ENCODE measurements at places on chromosomes 12 and 14. TPM values are rescaled to one million over a fixed set of nuclear protein-coding genes. Genes with fewer than 3 reads are reported as not detected.

Gene CLEC2B
- total RNA-seq = 0.19 TPM

Gene DGKA
- 17.1 TPM for total RNA-seq

Gene EAPP
- total RNA-seq = 26.2 TPM

Gene GZMH
- not detected for total RNA-seq

Gene SLC5A8
- total RNA-seq = not detected

Gene TOMM20L
- total RNA-seq = 0.52 TPM

Gene DEGS2
- not detected for total RNA-seq

Gene C1S
- total RNA-seq = 2.2 TPM

- no peak for DNase-seq
Measured at GRCh38 chr12:103326190-103326589, 169.6 kb downstream of the C12orf42 start.

DNA sequence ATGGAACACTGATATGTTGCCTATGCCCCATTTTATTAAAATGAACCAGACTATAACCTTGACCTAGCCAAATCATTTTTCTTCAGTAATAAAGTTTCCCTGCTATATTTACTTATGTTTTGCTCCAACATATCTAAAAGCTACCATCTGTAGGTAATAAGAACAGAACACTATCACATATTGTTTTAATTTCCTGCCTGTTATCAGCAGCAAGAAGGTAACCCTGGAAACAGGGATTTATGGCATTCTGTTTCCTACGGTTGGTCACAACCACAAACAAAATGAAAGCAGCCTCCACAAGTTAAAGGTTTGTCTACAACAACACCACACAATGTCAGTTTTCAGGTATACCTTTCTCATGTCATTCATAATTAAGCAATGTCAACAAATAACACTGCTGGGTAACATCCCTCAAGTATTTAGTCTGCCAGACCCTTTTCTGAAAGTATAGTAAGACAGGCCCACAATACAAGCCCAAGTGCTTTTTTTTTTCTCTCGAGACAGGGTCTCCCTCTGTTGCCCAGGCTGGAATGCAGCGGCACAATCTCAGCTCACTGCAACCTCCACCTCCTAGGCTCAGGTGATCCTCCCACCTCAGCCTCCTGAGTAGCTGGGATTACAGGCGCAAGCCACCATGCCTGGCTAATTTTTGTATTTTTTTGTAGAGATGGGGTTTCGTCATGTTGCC is 25.5 kb downstream of the GCH1 start:
- DNase-seq = no peak

- no peak for DNase-seq
Measured at GRCh38 chr14:46306267-46306666, 345.3 kb downstream of the RPL10L start.

DNA sequence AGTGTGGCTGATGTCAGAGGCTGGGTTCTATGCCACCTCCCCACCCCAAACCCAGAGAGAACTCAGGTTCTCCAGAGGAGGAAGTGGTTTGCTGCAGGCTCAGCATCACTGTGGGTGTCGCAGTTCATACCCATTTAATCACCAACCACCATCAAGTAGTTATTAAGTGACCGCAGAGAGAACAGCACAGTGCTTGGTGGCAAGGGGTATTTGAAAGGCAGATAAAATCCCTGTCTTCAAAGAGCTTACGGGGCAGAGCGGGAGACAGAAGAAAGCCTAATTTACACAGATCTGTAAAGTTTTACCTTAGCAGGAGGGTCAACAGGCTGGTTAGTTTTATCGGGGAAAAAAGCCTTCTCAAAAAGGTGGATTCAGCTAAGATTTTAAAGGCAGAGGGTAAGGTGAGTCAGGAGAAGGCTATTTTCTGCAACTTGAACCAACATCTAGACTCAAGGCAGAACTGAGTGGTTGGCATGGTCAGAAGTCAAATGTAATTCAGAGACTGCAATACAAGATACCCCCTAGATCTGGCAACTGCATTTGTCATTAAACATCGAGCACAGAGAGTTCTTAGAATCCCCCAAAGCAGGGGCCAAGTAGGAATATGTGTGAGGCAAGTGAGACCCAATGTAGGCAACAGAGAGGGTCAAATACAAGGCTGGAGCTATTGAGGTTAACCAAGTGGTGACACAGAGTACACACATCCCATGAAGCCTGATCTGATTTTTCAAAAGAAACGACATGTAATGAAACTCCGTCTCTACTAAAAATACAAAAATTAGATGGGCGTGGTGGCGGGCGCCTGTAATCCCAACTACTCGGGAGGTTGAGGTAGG is 13.2 kb downstream of the PXN start:
- no peak for DNase-seq

- no peak for DNase-seq
Measured at GRCh38 chr12:9782547-9783382, 22.1 kb upstream of the CD69 start.

- DNase-seq = no peak
Measured at GRCh38 chr12:20194171-20194570, 174.2 kb upstream of the PDE3A start.

DNA sequence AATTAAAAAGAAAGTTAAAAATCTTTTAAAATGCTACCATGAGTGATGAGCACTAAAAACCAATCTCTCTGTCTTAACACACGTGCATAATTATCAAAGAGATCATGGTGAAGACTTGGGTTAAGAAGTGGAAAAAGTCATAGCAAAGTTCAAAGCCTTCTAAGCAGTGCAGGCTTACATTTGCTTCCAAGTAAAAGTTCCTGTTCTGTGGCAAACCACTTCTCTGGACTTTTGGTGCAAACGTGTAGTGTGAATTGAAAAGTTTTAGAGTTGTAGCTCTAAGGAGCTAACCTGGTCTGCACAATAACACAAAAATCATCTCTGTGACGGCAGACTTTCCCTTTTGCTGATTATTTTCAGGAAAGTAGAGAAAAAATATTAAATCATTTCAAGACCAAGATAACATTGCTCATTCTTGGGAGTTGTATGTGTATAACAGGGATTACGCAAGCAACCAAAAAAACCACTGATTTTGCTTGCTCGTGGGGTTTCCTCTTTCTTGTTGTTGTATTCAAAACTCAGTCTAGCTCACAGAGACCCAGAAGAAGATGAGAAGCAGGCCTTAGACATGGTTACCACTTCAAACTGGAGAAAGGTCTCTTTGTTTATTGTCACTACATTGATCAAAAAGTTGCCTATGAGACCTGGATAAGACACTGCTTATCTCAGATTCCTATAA is 2.3 kb upstream of the GLIPR1 start:
- DNase-seq = no peak

- no peak for DNase-seq
Measured at GRCh38 chr14:81535396-81536164, 1.9 kb upstream of the SEL1L start.

GRCh38 chr14:23827100-23827892 is 126.3 kb upstream of the DHRS4 start:
- DNase-seq = no peak

- DNase-seq = no peak
Measured at GRCh38 chr12:10638728-10639127, 25.3 kb upstream of the MAGOHB start.

- no peak for DNase-seq
Measured at GRCh38 chr14:96231056-96231455, 25.0 kb upstream of the BDKRB1 start.

GRCh38 chr12:77878901-77879300 is 48.2 kb downstream of the NAV3 start:
- no peak for DNase-seq

DNA sequence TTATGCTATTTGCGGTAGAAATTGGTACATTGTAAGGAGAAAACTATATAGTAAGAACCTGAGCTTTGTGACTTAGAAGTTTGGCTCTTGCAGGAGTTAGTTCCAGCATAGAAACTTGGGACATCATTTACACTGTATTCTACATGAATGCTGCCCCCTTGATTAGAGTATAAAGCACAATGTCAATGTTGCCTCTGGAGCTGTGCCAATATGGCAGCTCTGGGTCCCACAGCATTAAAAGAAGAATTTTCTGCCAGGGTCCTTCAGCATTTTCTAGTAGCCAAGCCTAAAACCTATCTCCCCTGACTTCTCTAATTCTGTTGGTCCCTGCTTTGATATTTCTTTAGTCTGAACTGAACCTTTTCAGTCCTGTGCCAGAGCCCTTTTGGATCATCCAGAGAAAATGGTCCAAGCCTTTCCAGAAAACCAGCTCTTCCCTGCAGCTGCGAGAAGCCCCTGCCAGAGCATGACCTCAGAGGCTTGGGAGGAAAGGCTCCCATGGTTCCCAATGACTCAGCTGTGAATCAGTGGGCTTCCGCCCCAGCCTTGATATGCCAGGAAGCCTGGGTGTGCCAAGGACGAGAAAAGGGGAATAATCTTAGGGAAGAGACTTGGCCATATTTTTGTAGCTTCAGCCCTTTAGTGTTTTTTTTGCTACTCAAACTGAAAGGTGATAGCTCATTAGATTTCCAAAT is 43.2 kb downstream of the PLEKHG7 start:
- DNase-seq = no peak

- no peak for DNase-seq
Measured at GRCh38 chr12:1053690-1054089, 62.7 kb downstream of the ERC1 start.

DNA sequence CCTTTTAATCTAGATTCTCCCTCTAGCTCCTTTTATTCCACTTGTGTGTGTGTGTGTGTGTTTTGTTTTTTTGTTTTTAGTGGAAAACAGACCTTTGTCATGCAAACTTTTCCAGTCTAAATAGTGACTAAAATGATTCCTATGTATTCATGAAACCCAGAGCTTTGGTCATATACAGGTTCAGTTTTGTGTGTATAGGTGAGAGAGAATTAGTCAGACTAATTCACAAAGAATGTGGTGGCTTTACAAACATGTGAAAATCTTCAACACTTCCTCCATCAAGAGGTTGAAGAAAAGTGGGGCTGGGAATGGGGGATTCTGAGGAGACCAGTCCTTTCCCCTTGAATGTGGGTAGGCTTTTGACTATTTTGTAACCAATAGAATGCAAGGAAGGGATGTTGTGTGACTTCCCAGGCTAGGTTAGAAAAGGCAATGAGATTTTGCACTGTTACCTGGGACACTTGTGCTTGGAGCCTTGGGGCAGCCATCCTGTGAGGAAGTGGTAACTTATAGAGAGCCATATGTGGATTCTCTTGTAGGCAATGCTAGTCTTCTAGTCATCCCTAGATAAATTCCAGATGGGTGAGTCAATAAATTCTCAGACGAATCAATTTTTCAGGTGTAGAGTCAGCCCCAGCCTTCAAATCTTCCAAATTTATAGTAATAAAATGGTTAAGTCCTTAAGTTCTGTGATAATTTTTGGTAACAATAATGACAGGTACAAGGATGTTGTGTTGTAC is 236.1 kb downstream of the CEP128 start:
- DNase-seq = no peak

DNA sequence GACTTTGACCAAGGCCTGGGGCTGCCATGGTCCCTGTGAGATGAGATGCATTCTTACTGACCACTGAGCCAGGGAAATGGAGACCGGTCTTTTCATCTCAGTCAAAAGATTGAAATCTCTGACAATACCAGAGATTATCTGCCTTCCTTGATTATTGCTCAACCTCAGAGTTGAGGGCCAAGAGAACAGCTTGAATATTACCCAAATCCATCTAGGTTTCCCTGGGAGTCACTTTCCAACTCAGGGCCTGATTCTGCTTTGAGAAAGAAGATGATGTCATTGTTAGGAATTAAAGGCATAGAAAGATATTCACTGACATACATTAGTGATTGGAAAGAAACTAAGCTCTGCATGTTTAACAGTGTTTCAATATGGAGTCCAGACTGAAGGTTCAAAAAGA is 515.9 kb upstream of the TBX3 start:
- DNase-seq = no peak

GRCh38 chr12:112170971-112171596 is 45.7 kb downstream of the TRAFD1 start:
- DNase-seq = no peak

DNA sequence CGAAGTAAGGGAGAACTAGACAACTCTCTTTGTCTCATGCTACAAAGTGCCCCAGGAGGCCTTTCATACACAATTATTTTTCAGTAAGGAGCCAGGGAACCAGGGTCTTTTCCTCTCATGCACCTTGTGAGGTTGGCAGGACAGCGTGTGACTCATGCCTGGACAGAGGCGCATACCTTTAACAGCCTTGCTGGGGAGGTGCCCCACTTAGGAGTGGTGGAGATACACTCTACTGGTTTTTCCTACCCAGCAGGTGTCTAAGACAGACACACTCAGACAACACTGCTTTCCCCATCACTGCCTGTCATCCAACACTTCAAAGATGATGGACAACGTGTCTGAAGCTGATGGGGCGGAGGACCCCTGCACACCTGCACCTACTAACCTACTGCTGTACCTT is 49.1 kb downstream of the B4GALNT3 start:
- no peak for DNase-seq

- DNase-seq = no peak
Measured at GRCh38 chr12:123713823-123714585, 1.9 kb downstream of the ATP6V0A2 start.

- DNase-seq = no peak
Measured at GRCh38 chr12:15142711-15143110, 78.5 kb downstream of the RERG start.

DNA sequence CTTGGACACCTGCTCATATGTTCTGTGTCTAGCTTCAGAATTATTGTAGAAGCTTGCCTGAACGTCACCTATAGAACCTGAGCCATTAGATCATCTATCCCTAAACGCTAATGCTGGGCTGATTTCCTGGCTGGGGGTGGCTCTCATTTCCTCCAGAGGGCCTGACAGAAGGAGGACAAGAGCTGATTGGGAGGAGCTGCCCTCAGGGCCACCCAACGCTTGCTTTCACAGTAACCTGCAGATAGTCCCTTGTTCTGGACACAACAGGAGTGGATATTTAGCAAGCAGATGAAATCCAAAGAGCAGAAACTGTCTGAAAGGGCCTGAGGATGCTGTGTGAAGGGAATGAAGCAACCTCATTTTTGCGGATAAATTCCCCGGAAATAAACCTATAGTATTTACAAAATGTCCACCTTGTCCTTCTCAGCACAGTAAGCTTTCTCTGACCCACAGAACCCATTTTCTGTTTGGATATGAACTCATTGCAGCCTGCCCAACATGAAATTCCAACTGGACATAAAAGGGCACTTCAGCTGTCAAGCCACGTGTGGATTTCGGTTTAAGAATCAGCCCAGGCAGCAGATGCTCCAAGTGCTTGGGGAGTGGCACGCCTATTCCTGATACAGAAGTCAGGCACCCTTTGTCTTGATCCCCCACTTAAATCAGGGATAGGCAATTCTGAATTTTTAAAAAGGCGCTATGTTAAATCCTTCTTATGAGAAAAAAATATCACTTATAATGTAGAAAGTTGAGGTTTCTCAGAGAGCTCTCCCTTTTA is 32.8 kb upstream of the TUBA1C start:
- no peak for DNase-seq

GRCh38 chr12:128316973-128317526 is 50.1 kb downstream of the TMEM132C start:
- no peak for DNase-seq

DNA sequence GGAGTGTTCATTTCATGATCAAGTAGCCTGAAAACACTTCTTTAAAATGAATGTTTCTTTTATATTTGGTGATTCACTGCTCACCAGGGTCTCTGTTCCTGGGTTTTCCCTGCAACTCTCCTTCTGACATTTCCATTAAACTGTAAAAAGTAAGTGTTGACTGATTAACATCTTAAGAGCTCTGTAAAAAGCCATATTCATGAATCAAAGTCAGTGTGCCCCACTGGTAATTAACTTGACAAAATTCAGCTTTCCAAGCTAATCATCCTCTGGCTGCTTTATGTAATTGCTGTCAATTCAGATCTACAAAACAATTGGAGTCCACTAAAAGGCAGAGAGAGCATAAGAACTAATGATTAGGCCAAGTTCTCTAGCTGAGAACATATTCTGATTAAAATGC is 41.6 kb downstream of the CNTN1 start:
- DNase-seq = no peak

Data from neural crest cell (in vitro differentiated cells).